ENCODE measurements at places on chromosomes 3 and 15.

DNA sequence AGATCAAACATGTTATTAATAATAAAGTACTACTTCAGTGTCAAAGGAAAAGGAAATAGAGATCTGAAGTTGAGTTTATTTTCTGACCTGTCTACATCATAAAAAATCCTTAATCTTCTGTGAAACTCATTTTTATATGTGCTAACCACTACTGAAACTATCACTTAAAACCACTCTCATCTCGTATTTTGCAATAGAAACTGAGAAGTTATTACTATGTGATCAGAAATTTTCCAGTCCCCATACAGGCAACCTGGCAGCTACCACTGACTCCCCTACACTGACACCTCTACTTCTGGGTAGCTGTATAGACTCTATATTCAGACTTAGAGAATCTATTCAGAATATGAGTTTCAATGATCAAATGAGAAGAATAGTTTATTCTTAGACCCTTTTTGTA is 8.3 kb downstream of the HDGFL3 start:
- no peak for DNase-seq

DNA sequence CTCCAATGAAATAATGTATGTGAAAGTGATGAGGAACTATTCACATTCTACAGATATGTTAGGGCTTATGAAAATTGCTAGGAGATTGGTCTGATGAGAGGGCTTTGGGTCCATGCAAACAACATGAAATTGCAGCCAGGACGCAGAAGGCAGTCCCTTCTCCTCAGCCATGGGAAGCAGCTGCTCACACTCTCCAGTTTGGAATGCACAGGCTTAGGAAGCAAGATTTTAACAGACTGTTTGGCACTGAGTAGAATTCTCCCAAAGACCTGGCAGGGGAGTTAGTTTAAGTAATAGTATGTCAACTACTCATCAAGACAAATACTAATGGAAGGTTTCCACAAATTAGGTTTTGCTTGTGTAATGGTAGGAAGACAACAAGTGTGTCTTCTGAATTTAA is 500.7 kb upstream of the ARRDC4 start:
- DNase-seq, result no peak

DNA sequence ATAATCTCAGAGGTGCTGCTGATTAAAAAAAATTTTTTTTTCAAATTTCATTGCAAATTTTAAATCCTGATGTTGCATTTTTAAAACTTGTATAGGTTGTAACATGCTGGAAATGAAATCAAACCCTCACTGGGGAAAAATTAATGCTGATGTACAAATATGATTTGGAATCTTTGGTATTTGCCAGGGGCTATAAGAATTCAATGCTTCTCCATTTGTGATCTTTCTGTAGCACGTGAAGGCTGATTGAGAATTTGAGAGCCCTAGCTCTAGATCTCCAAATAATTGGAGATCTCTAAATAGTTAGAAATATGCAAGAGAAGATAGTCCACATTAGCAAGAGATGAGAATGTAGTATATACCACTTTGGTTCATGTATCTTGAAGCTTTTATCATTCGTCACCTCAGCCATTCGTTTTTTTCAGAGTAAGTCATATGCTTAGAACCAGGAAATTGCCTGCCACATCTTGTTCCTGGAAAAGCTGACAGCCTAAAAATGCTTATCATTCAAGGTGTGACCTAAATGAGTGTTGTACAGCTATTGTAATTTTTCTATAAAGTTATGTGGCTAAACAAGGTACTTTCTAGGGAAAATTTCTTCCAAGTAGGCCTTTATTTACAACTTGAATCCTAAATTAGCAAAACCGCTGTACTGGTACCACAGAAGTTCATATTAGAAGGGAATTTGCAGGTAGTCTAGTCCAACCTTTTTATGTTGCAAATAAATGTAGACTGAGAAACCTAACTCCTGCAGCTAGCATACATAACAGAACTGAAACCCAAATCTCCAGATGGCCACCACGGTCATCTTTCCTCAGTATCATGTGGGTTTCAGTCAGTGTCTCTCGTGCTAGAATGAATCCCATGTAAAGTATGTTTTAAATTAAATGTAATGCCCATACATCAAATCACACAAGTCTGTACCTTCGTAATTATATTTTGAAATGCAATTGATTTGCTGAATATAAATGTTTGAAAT is 48.5 kb downstream of the FNDC3B start:
- peak; percentile 50 for DNase-seq

- no peak for DNase-seq
Measured at GRCh38 chr3:163018664-163019063, 1522.1 kb downstream of the OTOL1 start.

DNA sequence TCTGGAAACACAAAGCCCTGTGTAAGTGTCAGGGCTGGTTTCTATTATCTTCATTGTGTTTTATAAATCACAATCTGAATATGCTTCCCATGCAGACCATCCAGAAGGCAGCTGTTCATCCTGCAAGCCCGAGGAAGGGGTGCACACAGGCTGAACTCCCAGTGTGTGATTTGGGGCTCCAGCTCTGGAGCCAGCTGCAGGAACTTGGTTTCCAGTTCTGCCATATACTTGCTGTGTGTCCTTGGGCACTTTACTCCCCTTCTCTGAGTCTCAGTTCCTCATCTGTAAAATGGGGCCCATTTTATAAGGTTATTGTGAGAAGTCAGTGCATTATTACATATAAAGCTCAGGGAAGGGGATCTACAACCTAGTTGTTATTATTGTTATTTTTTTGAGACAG is 22.6 kb downstream of the CYP8B1 start:
- no peak for DNase-seq
